AG10803 (cell line): ENCODE measurements at places on chromosomes 7 and 10.

GRCh38 chr7:41084381-41084780, 618.5 kb downstream of the INHBA start:
- no peak for DNase-seq

DNA sequence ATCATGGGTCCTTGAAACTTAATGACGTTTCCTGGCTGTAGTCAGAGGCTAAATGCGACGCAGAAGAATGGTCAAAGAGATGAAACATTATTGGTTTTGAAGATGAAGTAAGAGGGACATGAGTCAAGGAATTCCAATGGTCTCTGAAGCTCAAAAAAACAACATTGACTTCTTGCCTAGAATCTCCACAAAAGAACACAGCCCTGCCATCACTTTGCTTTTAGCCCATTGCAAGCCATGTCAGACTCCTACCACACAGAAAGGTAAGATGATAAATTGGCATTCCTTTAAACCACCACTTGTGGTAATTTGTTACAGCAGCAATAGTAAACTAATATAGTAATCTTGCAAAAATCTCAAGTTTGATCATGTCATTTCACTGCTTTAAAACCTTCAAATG, 109.4 kb downstream of the TMEM26 start:
- no peak for DNase-seq

DNA sequence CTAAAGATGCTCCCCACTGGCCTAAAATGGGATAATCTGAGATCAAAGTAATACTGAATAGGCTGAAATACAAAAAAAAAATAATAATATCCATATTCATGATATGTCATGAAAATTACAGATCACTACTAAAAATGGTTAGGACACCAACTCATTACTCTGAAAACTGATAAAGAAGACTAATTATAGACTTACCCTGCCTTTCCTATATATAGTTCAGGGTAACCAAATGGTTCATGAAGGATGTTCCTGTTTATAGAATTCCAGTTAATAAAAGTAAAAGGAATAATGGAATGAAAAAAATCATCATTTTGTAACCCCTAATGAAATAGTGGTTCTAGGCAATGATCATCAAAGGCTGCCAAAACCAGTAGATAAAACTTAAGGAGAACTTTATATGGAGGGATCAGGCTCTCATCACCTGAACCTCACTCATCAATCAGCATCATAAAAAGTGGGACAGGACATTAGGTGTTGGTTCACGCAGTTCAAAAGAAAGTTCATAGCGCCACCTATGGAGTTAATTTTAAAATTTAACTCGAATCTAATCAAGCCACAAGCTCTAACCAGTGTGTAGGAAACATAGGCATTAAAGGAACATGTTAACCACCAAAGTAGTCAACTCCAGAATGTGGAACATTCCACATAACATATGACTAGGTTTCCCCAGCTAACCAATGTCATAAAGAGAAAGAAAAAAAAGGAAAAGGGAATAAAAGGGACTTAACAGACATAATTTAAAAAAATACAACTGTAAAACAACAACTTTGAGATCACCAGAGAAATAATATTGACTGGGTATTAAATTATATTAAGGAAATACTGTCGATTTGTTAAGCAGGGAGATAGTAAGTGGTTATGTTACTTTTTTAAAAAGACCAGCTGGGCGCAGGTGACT, 35.7 kb downstream of the P4HA1 start:
- DNase-seq, result peak; percentile 30

- DNase-seq, result no peak
Measured at GRCh38 chr10:112335868-112336265, 38.0 kb upstream of the ACSL5 start.

DNA sequence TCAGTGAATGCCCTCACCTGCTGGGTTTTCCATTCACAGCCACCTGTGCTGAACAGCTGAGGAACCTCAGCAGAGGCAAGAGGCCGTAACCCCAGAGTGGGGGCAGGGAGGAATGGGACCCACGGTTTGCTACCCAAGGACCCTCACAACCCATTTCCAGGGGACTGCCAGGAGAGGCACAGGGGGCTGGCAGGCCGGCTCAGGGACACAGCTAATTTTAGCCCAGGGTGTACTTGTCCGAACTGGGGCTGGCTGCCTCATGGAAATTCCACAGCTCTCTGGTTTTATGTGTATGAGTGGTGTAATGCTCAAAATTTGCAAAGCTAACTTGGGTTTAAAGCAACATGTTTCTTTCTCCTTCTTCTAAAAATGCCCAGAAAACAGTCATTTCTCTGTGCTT, 42.2 kb downstream of the MINDY4 start:
- DNase-seq, result no peak

DNA sequence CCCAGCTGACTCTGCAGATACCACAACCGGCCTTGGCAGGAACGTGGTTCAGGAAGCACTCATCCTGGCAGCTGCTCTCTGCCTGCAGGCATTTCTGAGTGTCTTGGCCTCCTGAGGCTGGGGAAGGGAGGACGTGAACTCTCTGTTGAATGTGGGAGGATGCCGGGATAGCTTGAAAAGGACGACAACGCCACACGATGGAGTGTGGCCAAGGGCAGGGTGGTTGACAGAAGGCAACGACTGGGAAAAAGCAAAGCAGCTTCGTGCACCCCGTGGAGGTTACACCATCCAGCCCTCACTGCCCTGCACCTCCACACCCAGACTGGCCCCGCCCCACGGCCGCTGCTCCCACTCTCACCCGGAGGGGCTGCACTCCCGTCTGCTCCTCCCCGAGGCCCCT, 466.1 kb upstream of the FOXK1 start:
- DNase-seq, result no peak

DNA sequence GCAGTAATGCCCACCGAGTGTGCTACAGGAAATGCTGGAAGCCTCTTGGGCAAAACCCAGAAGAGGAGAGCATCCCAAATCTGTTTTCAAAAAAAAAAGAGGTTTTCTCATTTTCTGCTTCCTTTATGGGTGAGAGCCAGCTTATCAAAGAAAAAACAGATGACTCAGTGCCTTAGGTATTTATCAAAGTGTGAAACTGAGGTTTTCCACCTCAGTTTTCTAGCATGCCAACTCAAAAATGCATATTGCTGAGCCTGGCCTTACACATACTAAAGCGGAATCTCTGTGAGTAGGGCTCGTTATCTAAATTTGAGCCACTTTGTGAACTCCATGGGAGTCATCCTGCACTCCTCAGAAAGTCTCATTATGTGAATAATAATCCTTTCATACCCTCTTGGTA, 705.1 kb downstream of the SUGCT start:
- DNase-seq, result no peak

- no peak for DNase-seq
Measured at GRCh38 chr10:125018576-125019143, 76.7 kb downstream of the ZRANB1 start.

GRCh38 chr7:134375206-134375605, 58.5 kb upstream of the SLC35B4 start:
- DNase-seq, result no peak

- no peak for DNase-seq
Measured at GRCh38 chr10:130587718-130588117, 451.5 kb downstream of the GLRX3 start.
